ENCODE measurements at places on chromosomes 7 and 10.

DNA sequence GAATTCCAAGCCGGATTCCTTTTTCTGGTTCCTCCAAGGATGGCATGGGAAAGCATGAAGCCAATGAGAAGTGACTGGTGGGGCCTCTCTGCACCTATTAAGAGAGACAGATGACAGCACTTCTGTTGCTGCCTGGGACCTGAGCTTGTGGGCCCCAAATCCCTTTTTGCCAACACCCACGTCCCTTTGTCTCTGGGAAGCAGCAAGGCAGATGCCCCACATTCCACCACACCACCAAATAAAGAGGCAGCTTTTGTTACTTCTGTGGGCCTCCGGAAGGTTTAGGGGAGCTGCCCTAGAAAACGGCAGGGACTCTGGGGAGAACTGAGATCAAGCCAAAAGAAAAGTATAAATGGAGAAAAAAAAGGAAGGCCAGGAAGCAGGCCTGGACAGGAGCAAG is 3.4 kb downstream of the CCDC136 start:
- DNase-seq = no peak

DNA sequence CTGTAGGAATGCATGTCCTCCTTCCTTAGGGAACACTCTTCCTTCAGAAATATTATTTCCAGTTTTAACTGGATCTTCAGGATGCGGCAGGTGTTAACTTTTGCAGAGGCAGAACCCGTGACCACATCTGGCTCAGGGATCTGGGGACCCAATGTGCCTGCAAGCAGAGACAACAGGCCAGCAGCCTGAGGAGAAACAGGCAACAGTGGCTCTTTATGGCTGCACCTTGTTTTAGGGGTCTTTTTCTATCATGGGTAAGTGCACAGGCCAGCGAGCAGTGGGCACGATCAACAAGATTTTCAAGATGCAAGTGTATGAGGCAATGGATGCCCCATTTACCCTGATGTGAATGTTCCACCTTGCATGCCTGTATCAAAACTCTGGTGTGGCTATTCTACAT is 497.5 kb upstream of the KLF6 start:
- no peak for DNase-seq

- no peak for DNase-seq
Observed at GRCh38 chr7:112279042-112279441, 72.5 kb downstream of the ZNF277 start.

DNA sequence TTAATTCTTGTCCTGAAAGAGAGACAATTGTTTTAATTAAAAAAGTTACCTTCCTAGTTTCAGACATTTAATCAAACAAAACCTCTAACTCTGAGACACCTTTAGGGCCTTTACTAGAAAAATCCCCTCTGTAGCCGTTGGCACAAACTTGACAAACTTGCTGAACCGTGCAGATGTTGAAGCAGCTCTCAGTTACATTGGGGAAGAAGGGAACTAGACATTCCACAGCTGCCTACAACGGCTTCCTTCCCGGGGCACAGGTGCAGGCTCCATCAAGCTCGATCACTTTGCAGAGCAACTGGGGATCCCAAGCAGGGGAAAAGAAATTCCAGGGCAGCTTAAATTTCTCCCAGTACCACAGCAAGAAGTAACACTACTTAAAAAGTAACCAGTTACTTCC is 141.3 kb downstream of the SKAP2 start:
- DNase-seq = no peak

- DNase-seq = no peak
Observed at GRCh38 chr10:130967784-130968183, 343.7 kb downstream of the TCERG1L start.

DNA sequence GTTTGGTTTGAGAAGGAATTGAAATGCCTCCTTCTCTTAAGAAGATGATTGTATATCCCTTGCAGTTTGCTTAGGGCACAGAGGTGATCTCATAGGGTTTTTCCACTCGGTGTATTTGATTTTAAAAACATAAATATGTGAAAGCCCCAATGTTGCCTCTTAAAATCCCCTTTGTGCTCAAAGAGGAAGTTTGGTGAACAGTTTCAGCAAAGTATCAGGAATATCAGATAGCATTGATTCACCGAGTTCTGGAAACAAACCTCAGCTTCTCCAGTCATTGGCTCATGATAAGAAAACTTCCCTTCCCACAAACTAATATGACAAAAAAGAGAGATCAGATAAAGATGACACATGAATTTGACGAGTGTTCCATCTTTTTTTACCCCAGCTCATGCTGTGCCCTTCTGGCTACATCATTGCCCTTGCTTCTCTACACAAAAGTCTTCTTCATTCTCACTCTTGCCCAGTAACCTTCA is 20.1 kb upstream of the SMNDC1 start:
- no peak for DNase-seq

All from AG10803 (cell line).